ENCODE measurements at places on chromosomes 11 and 22.

- DNase-seq = no peak
These were observed 978 bp upstream of the CLDN5 start for GRCh38 chr22:19525116-19525660.

DNA sequence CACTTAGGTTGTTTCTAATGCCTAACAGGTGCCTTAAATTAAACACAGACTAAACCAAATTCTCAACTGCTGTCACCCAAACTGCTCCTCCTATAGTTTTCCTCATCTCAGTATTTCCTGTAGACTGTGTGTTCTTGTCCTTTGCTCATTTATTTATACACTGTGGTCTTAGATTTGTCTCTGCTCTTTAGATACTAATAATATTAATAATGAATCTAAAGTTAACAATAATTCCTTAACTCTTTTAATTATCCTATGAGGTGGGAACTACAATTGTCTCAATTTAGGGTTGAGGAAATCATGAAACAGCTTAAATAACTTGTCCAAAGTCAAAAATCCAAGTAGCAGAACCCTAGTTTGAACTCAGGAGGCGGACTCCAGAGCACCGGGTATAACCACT is 43.9 kb upstream of the YPEL1 start:
- DNase-seq = no peak

DNA sequence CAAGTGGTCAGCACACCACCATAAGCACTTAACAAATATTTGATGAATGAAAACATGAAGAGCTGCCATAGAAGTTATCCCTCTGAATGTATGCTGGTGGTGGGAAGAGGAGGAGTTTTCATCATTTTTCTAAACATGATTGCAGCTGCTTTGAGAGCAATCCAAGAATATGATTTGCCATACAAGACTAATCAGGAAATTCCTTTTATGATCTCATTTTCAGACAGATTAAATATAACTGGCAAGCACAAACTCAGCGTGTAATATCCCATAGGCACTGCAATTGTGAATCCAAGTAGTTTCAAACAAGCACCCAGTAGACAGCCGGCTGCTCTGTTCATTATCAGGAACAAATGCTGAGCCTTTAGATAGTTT is 505.7 kb upstream of the LUZP2 start:
- peak; percentile 74 for DNase-seq

GRCh38 chr22:22666307-22667091 is 22.1 kb downstream of the GGTLC2 start:
- DNase-seq = no peak

DNA sequence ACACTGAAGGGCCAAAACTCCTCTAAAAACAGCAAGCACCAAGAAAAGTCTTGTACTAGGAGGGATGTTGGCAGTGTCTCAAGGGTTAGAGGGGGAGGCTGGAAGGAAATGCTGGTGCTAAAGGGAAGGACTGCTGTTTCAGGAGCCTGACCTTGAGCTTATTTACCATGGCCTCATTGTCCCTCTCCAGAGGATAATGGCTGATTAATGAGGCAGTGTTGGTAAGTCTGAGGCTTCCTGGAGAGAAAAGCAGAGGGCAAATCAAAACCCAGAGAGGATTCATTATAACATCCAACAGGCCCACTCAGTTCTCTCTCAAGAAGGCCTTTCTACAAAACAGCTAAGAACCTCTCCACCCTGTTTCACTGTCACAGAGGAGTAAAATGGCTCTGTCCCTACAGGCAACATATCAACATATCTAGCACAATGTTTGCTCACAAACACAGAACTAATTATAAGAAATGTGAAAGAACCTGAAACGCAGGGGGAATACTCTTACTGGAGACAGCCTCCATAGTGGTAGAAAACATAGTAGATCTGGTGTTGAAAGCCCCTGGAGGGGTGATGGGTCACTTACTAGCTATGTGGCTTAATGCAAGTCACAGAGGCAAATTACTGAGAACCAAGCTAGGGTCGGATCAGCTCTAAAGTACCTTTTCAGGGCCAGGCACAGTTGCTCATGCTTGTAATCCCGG is 31.4 kb downstream of the NUMA1 start:
- DNase-seq = no peak

GRCh38 chr22:39908737-39909136 is 7.9 kb downstream of the GRAP2 start:
- no peak for DNase-seq

DNA sequence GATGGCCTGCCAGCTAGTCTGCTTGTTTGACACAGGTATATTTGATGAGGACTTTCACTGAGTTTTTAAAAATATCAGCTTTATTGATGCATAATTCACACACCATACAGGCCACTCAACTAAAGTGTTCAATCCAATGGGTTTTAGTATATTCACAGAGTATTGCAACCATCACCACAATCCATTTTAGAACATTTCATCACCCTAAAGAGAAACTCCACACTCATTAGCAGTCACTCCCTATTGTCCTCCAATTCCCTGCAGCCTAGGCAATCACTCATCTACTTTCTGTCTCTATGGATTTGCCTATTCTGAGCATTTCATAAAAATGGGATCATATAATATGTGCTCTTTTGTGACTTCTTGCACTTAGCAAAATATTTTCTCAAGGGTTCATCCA is 397.9 kb upstream of the NARS2 start:
- DNase-seq = no peak

DNA sequence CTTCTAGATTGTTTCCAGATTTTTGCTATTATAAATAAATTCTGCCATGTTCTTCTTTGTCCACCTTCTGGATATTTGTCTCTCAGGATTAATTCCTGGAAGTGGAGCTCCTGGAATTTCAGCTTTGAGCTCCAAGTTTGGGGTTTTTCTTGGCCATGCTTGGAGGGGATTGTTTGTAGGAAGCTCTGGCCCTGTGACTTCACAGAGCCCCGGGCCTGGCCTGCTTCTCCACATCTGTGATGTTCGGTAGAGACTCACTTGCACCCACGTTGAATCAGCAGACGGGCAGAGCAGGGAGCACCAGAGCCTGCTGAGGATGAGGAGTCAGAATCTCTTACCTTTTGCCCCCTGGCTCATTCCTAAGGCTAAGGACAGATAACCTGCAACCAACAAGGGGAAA is 35.7 kb downstream of the LRRC32 start:
- no peak for DNase-seq

GRCh38 chr11:106468086-106468485 is 390.6 kb downstream of the AASDHPPT start:
- DNase-seq = no peak

- DNase-seq = no peak
These were observed 2.7 kb upstream of the SCUBE1 start for GRCh38 chr22:43345761-43346301.

- DNase-seq = no peak
These were observed 140.1 kb downstream of the NXPE2 start for GRCh38 chr11:114818382-114818781.

DNA sequence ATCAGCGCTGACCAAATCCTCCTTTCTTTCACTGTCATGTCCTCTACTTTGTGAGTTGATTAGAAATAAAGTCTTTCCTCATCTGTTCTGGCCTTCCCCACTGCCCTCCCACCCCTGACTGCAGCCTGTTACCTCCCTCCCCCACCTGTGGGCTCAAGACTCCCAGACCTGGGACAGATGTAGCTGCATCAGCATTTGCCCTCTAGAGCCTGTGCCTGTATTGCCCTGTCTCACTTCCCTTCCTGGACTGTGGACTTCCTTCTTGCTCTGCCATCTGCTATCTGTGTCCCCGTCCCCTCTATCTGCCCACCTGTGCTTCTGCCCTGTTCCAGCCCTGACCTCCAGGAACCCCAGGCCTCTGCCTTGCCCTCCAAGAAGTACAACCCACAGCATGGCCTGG is 122.5 kb downstream of the GALNT18 start:
- no peak for DNase-seq

DNA sequence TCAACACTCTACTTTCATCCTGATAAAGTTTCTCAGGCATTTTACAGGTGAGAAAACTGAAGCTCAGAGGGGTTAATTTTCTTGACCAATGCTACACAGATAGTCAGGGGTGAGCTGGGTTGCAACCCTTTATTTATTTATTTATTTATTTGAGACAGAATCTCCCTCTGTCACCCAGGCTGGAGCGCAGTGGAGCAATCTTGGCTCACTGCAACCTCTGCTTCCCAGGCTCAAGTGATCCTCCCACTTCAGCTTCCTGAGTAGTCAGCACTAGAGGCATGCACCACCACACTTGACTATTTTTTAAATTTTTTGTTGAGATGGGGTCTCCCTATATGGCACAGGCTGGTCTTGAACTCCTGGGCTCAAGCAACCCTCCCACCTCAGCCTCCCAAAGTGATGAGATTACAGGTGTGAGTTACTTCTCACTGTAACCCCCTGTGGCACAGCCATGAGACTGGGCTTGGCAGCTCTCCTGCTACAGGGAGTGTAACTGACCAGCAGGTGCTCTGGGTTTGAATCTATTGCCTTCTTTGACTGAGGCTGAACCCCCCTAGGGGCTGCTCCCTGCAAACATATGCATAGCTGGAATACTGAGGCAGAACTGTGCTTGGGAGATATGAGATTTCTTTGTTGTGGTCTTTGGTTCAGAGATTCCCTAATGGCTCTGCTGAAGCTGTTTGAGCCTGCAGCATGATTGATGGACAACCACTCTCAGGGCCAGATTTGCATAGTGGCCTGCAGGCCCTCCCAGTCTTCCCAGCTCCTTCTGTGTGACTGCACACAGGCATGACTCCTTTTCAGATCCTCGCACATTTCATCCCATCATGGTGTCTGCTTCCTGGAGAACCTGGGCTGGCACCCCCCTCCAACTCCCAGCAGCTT is 6.1 kb downstream of the C11orf96 start:
- DNase-seq = no peak

DNA sequence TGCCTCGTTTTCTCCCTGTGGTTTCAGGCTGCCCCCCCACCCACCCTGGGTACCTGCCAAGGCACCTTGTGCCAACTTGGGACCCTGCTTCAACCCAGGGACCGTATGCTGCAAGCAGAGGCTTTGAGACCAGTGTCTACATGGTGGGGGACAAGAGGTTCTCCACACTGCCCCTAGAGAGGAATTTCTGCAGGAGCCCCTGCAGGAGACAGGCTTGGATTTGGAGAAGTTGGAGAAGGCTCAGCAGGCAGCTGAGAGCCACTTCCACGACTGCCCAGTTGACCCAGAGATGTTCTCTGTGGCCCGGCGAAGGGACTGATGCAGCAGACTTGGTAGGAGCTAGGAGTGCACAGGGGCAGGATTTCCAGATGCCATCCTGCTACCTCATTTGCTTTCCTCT is 20.1 kb upstream of the NNMT start:
- DNase-seq = no peak

DNA sequence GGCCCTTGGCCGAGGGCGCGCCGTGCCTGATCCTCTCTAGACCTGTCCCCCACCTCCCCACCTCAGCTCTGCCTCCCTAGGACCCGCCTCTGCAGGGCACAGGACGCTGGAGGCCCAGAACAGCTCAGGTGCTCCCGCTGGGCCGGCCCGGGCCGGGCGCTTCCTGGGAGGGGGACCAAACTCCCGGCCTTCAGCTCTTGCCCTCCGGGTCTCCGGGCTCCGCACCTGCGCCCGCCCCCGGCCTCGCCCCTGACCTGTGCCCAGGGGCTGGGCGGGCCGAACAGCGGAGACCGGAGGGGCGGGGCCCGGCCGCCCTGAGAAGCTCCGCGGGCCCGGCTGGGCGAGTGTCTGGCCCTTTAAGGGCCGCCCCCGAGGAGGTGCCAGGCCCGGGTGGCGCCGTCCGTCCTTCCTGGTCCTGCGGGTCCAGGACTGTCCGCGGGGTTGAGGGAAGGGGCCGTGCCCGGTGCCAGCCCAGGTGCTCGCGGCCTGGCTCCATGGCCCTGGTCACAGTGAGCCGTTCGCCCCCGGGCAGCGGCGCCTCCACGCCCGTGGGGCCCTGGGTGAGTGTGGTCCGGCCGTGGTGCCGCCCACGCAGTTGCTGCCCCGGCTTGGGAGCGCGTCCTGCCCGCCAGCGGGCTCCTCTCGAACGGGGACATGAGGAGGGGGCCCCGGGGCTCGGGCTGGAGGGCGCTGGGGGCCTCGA is at the start of gene SSH3:
Gene SSH3, plus strand, starts transcription at position 399 of the 703 bp plus-strand sequence. Its CDS starts 96 bp downstream, at position 495.
- DNase-seq = no peak

GRCh38 chr22:20196094-20196842 is 45.4 kb upstream of the CCDC188 start:
- no peak for DNase-seq

DNA sequence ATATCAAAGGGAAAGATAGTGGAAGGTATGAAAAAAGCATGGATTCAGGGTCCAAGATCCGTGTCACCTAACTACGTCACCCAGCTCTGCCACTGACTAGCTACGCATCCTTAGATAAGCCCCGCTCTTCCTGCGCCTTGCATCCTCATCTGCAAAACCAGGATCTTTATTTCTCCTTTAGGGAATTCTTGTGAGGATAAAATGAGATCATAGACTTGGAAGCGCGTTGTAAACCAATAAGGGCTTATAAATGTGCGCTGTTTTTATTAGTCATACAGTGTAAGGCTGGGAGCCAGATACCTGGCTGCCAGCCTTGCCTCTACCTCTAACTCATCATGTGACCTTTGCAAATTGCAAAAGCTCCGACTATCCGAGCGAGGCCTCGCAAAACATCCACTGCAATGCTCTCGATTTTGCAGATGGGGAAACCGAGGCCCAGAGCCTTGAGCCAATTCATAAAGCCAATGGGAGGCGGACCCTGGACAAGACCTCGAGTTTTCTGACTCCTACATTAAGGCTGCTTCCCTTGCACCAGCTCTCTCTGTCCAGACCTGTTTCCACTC is 753 bp downstream of the PRPF19 start:
- no peak for DNase-seq

GRCh38 chr11:17585911-17586695 is 39.0 kb downstream of the OTOG start:
- DNase-seq = no peak

DNA sequence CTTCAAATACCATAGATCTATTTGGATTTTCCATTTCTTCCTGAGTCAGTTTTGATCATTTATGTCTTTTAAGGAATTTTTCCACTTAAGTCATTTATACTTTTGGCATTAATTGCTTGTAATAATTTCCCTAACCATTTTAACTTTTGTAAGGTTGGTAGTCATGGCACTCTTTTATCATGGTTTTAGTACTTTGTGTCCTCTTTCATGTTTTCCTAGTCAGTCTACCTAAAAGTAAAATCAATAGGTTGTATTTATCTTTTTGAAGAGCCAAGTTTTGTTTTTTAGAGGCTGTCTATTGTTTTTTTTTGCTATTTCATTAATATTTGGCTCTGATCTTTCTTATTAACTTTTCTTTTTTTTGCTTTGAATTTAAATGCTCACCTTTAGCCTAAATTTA is 45.5 kb upstream of the IGLL5 start:
- no peak for DNase-seq

GRCh38 chr11:124872741-124873140 is 7.5 kb downstream of the ROBO3 start:
- DNase-seq = no peak

DNA sequence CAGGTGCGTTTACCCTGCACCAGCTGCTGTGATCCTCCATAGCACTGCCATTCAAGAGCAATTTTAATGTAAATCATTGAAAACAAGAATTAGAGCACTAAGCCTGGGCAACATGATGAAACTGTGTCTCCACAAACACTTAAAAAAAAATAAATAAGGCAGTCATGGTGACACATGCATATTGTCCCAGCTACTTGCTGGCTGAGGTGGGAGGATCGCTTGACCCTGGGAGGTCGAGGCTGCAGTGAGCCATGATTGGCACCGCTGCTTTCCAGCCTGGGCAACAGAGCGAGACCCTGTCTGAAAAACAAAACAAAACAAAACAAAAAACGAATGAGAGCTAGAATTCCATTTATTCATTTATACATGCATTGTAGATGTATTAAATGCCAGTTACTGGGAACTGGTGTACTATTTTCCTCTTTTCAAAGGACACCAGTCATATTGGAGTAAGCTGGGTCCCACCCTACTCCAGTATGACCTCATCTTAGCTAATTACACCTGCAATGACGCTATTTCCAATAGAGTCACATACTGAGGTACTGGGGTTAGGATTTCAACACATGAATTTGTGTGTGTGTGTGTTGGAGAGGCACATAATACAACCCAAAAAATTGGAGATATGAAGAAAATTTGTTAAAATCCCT is 101.9 kb downstream of the MICAL2 start:
- no peak for DNase-seq
